ENCODE measurements at places on chromosomes 6 and 20.
A peak's percentile ranks its signal among the peaks of the same experiment; 100 is the strongest.

GRCh38 chr6:135183002-135183531 lies 2.0 kb downstream of the MYB start:
- H3K27me3 ChIP-seq, result no peaks in the 10 kb centered on the region
- peak overlapping the region; percentile 99 for H3K4me3 ChIP-seq
- H3K36me3 ChIP-seq, result peaks cover 50% of the 10 kb centered on the region

DNA sequence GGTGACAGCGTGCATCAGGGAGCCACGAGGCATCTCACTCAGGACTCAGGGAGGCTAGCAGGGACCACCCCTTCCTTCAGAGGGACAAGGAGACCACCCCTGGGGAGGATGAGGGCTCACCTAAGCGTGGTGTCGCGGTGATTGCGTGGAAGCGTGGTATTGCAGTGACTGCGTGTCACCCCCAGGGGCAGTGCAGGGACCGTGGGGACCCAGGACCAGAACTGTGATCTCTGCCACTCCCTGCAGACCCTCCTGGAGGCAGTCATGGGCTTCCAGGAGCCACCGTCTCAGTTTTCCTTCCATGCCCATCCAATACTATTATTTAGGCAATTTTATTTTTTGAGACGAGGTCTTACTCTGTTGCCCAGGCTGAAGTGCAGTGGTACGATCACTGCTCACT lies 147.1 kb downstream of the TAF4 start:
- H3K4me3 ChIP-seq, result no peak overlapping the region
- no peak overlapping the region for H3K27ac ChIP-seq
- H3K27me3 ChIP-seq, result peaks cover 2% of the 10 kb centered on the region
- no peaks in the 10 kb centered on the region for H3K36me3 ChIP-seq
- DNase-seq, result no peak

DNA sequence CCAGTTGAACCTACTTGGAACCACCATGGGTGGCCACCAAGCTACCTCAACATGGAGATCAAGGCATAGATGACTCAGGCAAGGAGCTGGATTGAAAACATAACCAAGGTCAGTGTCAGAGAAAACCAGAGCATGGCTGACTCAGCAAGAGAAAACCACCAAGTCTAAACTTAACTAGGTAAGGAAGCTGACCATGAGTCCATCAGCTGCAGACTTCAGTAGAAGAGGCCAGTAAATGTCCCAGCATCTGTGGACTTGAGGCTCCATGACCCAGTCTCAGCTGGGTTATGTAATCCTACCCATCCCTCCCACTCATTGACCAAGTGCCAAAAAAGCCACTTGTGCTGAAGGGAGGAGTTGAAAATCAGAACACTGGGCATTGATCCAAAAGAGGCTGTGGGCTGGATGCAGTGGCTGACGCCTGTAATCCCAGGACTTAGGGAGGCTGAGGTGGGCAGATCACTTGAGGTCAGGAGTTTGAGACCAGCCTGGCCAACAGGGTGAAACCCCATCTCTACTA lies 93.7 kb upstream of the CBLN4 start:
- no peaks in the 10 kb centered on the region for H3K36me3 ChIP-seq
- no peak overlapping the region for H3K27ac ChIP-seq
- DNase-seq, result no peak
- H3K4me3 ChIP-seq, result no peak overlapping the region
- H3K4me1 ChIP-seq, result no peaks in the 10 kb centered on the region
- H3K27me3 ChIP-seq, result no peaks in the 10 kb centered on the region

GRCh38 chr6:69286331-69286730 lies 510.5 kb downstream of the LMBRD1 start:
- DNase-seq, result no peak
- no peaks in the 10 kb centered on the region for H3K36me3 ChIP-seq
- no peaks in the 10 kb centered on the region for H3K4me1 ChIP-seq
- no peak overlapping the region for H3K27ac ChIP-seq

DNA sequence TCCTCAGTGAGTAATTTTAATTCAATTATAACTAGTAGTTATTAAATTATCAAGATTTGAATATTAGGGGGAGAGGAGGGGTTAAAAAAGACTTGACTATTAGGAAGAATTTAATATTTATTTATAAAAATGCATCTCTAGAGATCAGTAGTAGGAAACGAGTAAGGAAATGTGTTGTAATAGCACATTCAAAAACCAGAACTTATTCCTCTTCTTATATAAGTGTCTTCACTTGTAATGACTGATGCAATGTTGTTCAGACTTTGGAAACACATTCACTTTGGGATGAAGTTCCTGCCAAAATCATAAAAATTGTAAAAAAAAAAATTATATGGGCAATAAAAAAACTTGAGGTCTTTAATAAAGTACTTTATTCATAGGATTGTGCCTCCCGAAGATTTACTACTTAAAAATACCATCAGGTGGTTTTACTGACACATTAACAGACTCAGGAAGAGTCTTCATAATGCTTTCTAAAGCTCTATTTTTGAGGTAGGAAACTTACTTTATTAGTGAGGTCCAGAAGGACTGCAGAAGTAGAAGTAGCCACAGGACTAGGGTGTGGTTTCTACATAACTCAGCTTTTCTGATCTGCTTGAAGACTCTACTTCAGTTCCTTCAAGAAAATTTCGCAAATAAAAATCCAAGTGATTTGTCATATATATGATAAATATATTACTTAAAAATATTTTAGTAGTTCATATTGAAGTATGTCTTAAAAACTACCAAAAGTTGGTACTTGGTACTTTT lies 59.8 kb downstream of the CCDC170 start:
- no peaks in the 10 kb centered on the region for H3K4me1 ChIP-seq
- no peak for DNase-seq
- peaks cover 1% of the 10 kb centered on the region for H3K36me3 ChIP-seq
- H3K4me3 ChIP-seq, result no peak overlapping the region

GRCh38 chr20:433300-433975 lies 25.3 kb downstream of the RBCK1 start:
- H3K4me1 ChIP-seq, result peaks cover 75% of the 10 kb centered on the region
- peak overlapping the region; percentile 96 for H3K27ac ChIP-seq
- H3K27me3 ChIP-seq, result no peaks in the 10 kb centered on the region
- H3K36me3 ChIP-seq, result peaks cover 75% of the 10 kb centered on the region

DNA sequence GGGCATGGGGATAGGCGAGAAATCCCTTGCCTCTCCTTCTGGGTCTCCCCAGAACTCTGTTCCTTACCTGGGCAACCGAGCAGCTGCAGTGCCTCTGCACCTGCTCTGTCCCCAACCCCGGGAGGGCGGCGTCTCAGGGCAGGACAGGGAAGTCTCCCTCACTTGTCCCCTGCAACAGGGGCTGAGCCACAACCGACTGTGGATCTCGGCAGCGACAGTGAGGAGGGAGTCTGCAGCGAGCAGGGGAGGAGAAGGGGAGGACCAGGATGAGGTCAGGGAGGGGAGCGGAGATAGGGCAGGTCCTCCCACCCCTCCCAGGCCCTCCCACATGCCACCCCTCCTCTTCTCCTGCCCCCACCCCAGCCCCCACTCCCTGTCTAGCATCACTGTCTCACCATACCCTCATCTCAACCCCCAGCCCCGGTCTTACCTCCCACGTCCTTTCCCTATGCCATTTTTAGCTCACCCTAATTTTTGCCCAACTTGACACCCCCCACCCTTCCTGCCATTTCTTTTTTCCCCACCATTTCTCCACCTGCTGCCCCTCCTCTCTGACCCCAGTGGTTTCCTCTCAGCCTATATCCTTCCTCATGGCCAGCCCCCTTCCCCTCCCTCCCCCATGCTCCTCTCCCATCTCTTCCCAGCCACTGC lies at the start of gene TNXB:
Gene TNXB, minus strand, starts transcription at position 225 of the 651 bp plus-strand sequence. CDS start 11,140 bp downstream, outside the sequence.
- no peak within 1 kb of the TSS for H3K27ac ChIP-seq
- no peak within 1 kb of the TSS for H3K4me3 ChIP-seq
- DNase-seq, result no peak
- no peaks in the 10 kb centered on the region for H3K36me3 ChIP-seq
- H3K27me3 ChIP-seq, result peaks cover 9% of the 10 kb centered on the region

GRCh38 chr20:50625986-50626677 lies 65.2 kb downstream of the RIPOR3 start:
- DNase-seq, result peak; percentile 53
- H3K4me3 ChIP-seq, result no peak overlapping the region
- no peaks in the 10 kb centered on the region for H3K36me3 ChIP-seq
- no peak overlapping the region for H3K27ac ChIP-seq
- no peaks in the 10 kb centered on the region for H3K4me1 ChIP-seq

DNA sequence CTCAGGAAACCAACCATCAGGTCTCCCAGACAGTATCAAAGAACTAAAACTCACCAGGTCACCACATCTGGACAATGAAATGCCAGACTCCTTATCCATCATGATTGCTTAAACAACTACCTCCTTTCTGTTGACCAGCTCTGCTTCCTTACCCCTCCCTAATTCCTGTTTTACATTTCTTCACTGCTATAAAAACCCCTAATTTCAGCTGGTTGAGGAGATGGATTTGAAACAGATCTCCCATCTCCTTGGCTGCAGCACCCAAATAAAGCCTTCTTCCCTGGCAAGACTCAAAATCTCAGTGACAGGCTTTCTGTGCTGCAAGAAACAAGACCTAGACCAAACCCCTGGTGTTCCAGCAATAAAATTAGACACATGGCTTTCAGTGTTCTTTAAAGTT lies 40.3 kb downstream of the MYLK4 start:
- no peak for DNase-seq
- no peak overlapping the region for H3K4me3 ChIP-seq
- no peaks in the 10 kb centered on the region for H3K27me3 ChIP-seq
- peaks cover 4% of the 10 kb centered on the region for H3K36me3 ChIP-seq
- H3K27ac ChIP-seq, result no peak overlapping the region
